Amniotic epithelial cell (primary cell): ENCODE measurements at places on chromosomes 7 and 10.

- DNase-seq: no peak
Observed at GRCh38 chr7:16062269-16062668, 359.1 kb downstream of the CRPPA start.

DNA sequence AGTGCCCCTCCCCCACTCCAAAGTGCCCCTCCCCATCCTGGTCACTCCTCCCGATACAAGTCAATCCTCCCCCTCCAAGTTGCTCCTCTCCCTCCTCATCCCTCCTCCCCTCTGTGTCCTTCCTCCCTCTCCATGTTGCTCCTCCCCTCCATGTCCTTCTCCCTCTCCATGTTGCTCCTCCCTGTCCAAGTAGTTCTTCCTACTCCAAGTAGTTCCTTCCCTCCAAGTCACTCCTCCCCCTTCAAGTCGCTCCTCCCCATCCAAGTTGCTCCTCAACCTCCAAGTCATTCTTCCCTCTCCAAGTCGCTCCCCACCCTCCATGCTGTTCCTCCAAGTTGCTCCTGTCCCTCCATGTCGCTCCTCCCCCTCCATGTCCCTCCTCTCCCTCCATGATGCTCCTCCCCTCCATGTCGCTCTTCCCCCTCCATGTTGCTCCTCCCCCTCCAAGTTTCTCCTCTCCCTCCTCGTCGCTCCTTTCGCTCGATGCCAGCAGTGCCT is 8.6 kb upstream of the WBP1L start:
- DNase-seq: no peak

GRCh38 chr10:88254091-88254490 is 329.0 kb downstream of the RNLS start:
- peak; percentile 66 for DNase-seq

DNA sequence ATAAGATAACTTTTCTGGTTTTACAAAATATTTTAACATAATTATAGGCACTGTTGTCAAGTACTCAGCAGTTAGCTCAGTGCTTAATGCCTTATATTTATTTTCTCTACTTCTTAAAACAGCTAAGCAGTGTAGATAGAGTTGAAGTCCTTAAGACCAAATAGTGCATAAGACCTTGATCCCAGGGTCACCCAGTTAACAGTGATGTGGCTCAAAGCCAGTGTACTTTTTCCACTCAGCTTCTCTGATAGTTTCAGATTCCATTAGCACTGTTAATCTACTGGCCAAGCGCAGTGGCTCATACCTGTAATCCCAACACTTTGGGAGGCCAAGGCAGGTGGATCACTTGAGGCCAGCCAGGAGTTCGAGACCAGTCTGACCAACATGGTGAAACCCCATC is 60.8 kb upstream of the BAMBI start:
- no peak for DNase-seq

- DNase-seq: no peak
Observed at GRCh38 chr10:17231788-17232187, 3.7 kb downstream of the VIM start.

GRCh38 chr10:118746246-118746645 is 8.5 kb downstream of the CACUL1 start:
- DNase-seq: peak; percentile 67

- DNase-seq: no peak
Observed at GRCh38 chr7:40946549-40946948, 756.3 kb downstream of the INHBA start.

- peak; percentile 70 for DNase-seq
Observed at GRCh38 chr10:77641788-77642397, 4.3 kb upstream of the KCNMA1 start.

DNA sequence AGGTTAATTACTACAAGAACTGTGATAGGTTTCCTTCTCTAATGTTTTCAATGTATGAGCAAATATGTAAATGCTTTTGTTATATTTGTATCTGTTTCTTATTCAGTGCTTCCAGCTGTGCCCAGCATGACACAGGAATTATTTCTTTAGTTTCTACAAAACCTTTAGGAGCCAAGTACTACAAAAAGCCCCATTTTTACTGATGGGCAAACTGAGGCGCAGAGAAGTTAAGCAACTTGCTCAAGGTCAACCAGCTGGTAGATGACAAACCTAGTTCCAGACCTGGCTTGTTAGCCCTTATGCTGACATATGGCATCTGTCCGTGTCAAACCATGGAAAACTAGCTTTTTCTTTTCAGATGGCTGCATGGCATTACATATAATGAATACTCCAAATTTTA is 134.6 kb downstream of the JAZF1 start:
- no peak for DNase-seq

GRCh38 chr7:151301471-151302462 is 39.8 kb upstream of the NUB1 start:
- DNase-seq: no peak

GRCh38 chr7:77331938-77332695 is 84.0 kb downstream of the GSAP start:
- peak; percentile 85 for DNase-seq

GRCh38 chr10:30974355-30974754 is 57.3 kb downstream of the ZNF438 start:
- DNase-seq: no peak

GRCh38 chr7:7351832-7352231 is 169.5 kb downstream of the C1GALT1 start:
- no peak for DNase-seq

- no peak for DNase-seq
Observed at GRCh38 chr7:125529249-125529648, 599.6 kb upstream of the POT1 start.

DNA sequence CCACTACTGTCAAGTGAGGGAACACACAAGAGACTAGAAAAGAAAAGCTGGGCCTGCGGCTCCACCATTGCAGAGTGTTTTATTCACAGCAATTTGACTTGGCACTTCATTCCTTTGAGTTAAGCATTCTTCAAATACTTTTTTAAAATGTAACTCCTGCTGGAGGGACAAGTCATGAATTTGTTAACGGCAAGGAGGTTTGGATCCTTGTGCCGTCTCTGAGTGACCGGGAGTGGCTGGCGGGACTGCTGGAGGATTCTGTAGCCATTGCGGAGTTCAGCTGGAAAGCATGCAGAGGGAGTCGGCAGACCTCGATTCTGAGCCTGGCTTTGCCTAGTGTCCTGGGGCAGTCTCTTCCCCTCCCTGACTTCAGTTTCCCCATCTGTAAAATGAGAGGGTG is 9.8 kb downstream of the HSPA12A start:
- no peak for DNase-seq

DNA sequence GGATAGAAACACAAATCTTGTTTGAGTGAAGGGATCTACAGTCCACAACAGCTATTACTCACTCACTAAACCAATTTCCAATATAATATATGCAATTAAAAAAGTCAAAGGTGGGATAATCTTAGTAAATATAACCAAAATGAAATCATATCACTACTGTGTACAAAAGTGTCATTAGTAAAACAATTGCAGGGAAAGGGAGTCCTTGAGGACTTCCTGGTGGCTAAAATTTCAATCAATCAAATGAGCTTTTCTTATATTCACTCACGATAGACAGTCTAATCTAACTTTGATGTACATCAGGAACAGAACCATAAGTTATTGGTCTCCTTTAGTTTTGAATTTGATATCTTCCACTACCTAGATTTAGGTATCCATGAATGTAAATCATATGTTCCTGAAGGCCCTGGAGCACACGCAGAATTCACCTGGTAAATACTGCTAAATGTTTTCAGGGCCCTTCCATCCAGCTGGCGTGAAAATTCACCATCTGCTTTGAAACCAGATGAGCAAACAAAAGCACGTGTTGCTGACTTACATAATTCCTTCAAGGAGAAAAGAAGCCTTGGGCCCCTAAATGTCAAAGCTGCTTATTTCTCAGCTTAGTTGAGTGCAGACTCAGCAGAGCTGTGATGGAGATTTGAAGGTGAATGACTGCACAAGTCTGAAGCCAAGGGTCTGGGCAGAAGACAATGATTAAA is 159.3 kb upstream of the TMEM196 start:
- no peak for DNase-seq

- DNase-seq: no peak
Observed at GRCh38 chr10:132520177-132520811, 17.3 kb upstream of the INPP5A start.

GRCh38 chr10:43946445-43946844 is 297.8 kb upstream of the ZNF32 start:
- no peak for DNase-seq

- DNase-seq: no peak
Observed at GRCh38 chr7:151871189-151871735, 5.7 kb downstream of the PRKAG2 start.

GRCh38 chr10:12823328-12823727 is 178.2 kb downstream of the CCDC3 start:
- no peak for DNase-seq

GRCh38 chr10:68212721-68213352 is 19.1 kb downstream of the ATOH7 start:
- peak; percentile 52 for DNase-seq

DNA sequence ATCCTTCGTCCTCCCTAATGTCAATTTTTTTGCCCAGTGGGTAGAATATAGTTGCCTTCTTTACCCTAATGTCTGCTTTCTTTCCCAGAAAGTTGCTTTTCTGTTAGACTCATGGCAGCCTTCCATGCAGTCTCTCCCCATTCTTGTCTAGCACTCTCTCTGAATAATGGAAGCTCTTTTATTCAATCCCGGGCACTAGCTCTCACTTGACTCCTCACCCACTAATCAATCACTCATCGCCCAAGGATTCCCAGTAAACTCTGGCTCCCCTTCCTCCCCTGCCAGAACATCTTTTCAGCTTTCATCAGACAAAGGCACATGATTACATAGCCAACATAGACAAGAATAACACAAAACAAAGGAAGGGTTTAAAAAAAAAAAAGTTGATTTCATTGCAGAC is 100.2 kb upstream of the RELN start:
- DNase-seq: no peak

- DNase-seq: no peak
Observed at GRCh38 chr10:132461103-132461682, 64.2 kb downstream of the PWWP2B start.

GRCh38 chr10:11058965-11059364 is 41.3 kb downstream of the CELF2 start:
- DNase-seq: peak; percentile 79

DNA sequence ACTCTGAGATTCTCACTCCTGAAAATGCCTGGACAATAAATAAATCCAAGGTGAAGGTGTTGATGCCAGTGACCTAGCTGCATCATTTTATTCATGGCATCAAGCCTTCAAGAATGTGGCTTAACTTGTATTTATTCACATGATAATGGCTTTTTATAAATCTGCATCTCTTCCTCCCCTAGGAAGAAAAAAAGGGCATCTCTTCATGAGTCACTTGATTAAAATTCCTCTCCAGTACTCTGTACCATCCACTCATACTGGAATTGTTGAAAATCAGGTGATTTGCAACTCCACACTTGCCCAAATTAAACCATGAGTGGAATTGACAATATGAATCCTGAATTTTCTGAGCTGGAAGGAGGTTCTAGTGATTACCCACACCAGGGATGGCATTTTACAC is 30.2 kb downstream of the PTPRE start:
- DNase-seq: peak; percentile 36

DNA sequence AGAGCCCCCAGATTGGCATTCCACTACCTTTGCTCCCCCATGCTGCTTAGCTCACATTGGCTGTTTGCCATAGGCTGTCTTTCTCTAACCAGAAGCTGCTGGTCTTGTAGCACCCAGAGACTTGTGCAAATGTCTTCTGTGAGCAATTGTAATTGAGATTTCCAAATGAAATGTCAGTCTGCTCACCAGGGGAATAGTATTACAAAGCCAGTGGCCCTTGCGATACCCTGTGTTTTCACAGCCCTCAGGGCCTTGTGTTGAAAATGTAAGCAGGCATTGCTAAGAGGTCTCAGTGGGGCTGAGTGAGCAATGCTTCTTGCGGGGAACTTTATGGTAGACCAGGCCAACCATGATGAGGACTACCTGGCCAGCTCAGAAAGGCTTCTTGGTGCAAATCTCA is 746.5 kb downstream of the LRMDA start:
- no peak for DNase-seq

GRCh38 chr7:137084607-137085380 is 216.3 kb downstream of the CHRM2 start:
- DNase-seq: no peak

GRCh38 chr10:101305320-101306241 is 48.4 kb upstream of the BTRC start:
- DNase-seq: peak; percentile 43

DNA sequence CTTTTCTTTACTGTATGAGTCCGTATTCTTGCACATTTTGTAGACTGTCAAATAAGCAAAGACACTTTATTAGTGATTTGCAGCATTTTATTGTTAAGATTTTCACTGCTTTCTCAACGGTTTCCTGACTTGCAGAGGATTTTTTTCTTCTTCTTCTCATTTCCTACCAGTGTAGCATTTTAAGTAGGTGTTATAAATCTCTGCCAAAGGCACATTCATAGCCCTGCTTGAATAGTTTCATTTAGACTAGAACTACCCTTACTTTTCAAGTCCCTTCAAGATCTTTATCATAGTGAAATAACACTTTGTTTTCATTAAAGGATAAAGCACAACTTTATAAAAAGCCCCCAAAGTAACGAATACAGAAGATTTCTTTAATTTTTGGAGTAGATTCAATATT is 271.4 kb downstream of the TSPAN12 start:
- no peak for DNase-seq

- no peak for DNase-seq
Observed at GRCh38 chr7:107090457-107090856, 46.0 kb downstream of the PRKAR2B start.

DNA sequence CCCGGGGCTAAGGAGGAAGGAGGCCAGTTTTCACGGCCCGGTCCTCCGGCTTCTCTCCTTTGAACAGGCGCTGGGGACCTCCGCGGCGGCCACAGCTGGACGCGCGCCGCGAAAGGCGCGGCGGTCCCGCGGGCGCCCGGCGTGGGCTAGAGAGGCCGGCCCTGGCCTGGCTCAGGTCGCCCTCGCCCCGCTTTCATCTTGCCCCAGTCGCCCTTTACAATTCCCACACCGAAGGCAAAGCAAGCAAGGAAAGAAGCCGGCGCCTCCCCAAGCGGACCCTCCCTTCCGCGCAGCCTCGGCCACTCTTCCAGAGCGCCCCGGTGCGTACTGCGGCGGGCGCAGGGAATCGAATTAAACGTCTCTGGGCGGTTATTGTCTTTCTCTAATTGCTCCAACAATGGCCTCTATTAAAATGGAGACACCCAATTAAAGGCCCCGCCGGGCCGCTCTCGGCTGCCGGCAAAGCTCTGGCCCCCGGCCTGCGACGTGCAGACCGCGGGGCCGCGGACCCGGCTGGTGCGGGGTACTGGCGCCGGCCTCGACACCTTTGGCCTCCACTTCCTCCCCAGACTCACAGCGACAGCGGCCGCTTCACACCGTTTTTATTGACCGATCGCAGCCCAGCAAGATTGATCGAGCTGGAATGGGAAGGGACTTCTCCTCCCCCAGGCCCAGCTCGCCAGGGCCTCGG is 4.5 kb upstream of the GATA3 start:
- no peak for DNase-seq

GRCh38 chr10:59593768-59594167 is 115.9 kb downstream of the SLC16A9 start:
- no peak for DNase-seq

GRCh38 chr10:13414855-13415254 is 66.8 kb upstream of the SEPHS1 start:
- peak; percentile 40 for DNase-seq
